ENCODE measurements at places on chromosomes 2 and 18. TPM values are rescaled to one million over a fixed set of nuclear protein-coding genes. Genes with fewer than 3 reads are reported as not detected.

Gene DCDC2C
- not detected for total RNA-seq

Gene EPAS1
- total RNA-seq = 205 TPM

Gene NAT8
- not detected for total RNA-seq

Gene POLR1B
- total RNA-seq = 11.3 TPM

Gene UGT1A3
- total RNA-seq = not detected

Gene FOXI3
- total RNA-seq = not detected

Gene MLPH
- 47.1 TPM for total RNA-seq

Gene C2orf78
- total RNA-seq = not detected

Gene PAIP2B
- 60.3 TPM for total RNA-seq

Gene RAB27B
- total RNA-seq = 0.25 TPM
